GM12878 (cell line): ENCODE measurements at places on chromosomes 12 and 14.

GRCh38 chr12:131606218-131606901 lies 104.5 kb upstream of the SFSWAP start:
- DNase-seq = no peak

- DNase-seq = no peak
Measured at GRCh38 chr12:69123919-69124638, 115.3 kb upstream of the CPSF6 start.

DNA sequence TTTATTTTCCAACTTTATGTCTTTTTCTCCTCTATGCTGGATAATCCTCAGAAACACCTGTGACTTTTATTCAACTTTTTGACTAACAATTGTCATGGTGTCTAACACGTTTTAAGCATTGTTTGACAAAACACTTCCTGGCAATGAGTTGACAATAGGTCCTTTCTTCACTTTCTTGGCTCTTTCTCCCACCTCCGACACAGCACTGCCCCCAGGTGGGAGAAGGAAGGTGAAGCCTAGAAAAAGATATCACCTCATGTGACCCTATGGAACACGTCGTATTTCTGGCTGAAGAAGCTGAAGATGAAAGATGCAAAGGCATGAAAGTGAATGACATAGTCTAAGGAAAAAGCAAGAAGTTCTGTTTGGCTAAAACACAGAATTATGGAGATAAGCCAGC lies 430.0 kb downstream of the ETNK1 start:
- no peak for DNase-seq

- DNase-seq = no peak
Measured at GRCh38 chr14:103100281-103101121, 6.0 kb downstream of the EXOC3L4 start.

- no peak for DNase-seq
Measured at GRCh38 chr12:97164936-97165335, 257.9 kb downstream of the NEDD1 start.

DNA sequence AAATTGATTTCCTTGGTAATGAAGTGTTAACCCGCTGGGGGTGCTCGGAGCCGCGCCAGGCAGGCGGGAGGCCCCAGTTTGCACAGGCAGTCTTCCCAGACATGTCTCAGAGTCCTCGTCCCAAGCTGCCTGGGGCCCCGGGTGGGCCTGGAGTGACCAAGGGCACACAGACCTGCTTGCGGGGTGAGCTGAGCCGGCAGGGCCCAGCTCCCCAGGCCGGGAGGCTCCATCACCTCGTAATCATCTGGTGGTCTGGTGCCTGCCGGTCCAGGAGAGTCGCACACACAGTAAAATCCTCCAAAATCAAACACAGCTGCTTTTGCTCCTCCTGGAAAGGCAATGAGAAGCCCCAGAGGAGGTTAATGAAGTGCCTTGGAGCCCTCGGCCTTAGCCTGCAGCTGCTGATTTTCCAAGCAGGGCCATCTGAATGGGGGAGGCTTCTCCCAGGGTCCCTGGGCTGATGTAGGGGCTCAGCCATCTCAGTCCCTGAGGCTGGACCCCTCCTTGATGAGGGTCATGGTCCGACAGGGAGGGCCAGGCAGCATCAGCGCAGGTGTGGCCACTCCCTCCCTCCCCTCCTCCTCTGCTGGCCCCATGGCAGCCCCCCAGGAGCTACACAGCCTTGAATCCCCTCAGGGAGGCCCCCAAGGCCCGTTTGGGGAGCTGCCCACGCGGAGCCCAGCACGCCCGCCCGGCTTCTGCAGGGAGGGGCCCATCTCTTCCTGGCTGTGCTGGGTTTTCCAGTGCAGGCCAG lies 39.4 kb upstream of the FBRSL1 start:
- no peak for DNase-seq

GRCh38 chr14:50784683-50785456 lies 46.1 kb downstream of the NIN start:
- DNase-seq = no peak

- DNase-seq = no peak
Measured at GRCh38 chr14:64089920-64090319, 204.3 kb downstream of the ESR2 start.

DNA sequence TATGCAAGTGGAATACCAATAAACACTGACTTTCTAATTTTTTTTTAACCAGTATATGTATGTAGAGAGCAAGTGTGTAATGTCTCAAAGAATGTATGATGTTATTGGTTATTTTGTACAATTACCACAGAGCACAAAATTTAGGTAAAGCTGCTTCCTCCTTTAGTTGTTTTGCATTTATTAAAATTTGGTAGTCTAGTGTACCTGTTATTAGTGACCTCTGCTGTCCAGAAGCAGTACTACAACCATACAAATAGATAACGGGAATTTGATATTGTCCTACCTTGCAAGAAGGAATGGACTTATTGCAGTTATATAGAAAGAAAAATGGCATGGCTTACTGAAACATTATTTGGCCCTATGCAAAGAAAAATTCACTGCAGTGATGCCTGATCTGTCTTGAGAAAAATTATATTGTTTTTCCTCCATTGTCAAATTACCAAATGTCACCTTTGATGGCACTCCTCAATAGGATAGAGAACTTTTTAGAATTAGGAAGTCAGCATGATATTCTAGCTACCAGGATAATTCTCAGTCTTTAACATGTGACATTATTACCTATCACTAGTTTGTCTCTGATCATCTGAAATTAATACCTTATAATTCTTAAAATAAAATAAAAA lies 153.9 kb upstream of the RMST start:
- DNase-seq = peak; percentile 15

DNA sequence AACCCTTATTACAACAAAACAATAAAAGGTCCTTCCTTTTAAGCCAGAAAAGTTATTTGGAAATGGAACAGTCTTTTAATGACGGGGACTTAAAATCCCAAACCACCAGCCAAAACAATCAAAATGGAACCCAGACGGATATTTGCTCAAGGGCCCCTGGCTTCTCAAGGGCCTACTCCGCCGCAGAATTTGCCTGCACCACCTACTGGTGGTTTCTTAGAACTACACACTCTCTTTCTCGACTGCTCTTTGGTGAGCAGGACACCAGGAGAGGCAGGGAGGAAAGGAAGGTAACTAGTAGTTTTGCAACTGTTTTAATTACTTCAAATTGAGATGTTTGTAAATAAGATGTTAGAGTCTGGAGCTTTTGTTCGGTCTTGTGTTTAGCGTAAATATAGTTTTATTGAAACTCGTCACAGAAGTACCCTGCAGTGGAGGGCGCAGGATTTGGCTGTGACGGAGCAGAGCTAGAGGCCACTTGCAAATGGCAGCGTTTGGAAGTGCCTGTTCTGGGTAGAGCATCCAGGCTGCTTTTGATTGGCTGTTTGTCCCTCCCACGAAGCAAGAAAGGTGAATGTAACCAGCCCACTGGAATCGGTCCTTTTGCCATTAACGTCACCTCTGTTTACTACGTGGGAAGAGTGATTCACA lies 238.5 kb downstream of the CACNA1C start:
- DNase-seq = no peak

GRCh38 chr12:15336768-15337553 lies 14.7 kb downstream of the PTPRO start:
- no peak for DNase-seq

GRCh38 chr14:100239211-100239839 lies 381 bp downstream of the YY1 start:
- no peak for DNase-seq

DNA sequence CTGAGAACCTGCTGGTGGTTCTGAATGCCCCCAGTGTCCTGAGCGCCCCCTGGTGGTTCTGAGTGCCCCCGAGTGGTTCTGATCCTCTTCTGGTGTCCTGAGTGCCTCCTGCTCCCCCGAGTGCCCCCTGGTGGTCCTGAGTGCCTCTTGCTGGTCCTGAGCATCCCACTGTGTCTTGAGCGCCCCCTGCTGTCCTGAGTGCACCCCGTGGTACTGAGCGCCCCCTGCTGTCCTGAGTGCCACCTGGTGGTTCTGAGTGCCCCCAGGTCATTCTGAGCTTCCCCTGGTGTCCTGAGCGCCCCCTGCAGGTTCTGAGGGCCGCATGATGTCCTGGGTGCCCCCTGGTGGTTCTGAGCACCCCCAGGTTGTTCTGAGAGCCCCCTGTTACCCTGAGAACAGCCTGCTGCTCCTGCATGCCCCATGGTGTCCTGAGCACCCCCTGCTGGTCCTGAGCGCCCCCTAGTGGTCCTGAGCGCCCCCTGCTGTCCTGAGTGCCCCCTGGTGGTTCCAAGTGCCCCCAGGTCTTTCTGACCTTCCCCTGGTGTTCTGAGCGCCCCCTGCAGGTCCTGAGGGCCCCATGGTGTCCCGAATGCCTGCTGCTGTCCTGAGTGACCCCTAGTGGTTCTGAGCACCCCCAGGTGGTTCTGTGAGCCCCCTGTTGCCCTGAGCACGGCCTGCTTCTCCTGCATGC lies 1165.4 kb downstream of the TMEM121 start:
- peak; percentile 79 for DNase-seq

DNA sequence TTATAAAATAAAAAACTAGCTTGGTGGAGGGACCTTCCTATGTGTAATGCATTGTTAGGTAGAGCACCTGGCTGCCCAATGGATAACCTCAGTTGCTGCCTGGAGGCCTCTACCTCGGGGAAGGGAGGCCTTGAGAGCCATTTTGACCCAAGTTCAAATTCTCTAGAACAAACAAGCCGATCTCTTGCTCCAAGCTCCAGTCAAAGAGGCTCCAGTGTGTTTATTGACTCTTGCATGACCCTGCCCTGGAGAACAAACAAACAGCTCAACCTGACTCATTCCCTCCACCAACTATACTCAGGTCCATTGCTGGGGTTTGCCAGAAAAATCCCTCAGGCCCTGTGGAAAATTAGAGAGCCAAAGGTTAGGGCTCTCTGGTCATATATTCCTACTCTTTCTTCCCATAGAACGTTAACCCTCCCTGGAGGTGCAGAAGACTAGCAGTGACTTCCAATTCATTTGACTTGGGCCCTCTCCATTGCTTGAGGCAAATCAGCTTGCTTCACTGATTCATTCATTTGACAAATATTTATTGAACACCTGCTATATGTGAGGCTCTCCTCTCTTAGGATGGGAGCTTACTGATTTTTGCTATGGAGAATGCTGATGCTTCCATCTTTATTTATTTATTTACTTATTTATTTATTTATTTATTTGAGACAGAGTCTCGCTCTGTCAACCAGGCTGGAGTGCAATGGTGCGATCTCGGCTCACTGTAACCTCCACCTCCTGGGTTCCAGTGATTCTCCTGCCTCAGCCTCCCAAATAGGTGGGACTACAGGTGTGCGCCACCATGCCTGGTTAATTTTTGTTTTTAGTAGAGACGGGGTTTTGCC lies 73.7 kb upstream of the CISTR start:
- DNase-seq = no peak

GRCh38 chr12:32753605-32754004 lies 2.1 kb downstream of the YARS2 start:
- DNase-seq = no peak

DNA sequence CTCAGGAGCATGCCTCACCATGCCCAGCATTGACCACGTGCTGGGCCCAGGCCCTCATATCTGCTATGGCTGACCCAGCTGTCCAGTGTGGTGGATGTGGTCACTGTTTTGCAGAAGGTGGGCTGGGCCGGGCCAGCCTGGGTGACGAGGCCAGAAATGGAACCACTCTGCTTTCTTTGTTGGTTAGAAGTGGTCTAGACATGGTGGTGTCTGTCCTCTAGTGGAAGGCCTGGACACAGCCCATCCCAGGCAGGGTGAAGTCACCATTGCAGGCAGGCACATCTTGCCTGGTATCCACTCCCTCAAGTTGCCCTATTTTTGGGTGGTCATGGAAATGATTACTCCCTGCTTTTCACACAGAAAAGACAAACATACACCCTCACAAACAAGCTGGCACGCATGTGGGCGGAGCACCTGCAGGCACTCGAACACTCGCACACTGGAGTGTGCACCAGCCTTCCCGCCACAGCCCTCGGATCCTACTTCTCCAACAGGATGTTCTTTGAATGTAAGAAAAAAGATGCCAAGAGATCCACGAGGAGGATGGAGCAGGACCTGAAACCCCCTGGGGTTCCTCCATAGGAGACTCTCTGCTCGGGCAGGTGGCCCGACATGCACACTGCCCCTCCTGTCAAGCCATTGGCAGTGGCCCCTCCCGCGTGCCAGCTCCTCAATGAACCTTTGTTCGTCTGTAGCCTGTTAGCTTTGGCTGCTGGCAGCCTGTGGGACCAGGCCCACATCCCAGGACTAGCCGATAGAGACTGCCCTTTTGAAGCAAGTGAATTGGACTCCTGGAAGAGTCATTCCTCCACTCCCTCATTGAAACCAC lies 38.4 kb downstream of the MLXIP start:
- DNase-seq = no peak

DNA sequence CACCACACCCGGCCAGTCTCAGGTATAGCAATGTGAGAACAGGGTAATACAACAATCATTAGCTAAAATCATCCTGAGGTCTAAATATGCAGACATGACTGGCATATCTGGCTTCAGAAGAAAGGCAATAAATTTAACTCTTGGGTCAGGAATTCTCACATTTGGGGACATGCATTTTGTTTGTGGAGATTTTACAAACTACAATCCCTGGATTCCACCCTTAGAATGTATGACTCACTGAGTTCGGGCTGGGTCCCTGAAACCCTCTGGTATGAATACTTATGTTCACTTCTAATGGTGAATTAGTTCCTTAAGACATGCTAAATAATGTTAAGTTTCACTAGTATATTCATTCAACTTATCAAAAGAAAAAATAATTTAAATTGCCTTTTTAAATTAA lies 98.9 kb upstream of the HMGA2 start:
- DNase-seq = no peak

GRCh38 chr14:90839889-90840266 lies 23.6 kb upstream of the TTC7B start:
- no peak for DNase-seq

- no peak for DNase-seq
Measured at GRCh38 chr12:109734219-109735000, 20.8 kb downstream of the FAM222A start.

DNA sequence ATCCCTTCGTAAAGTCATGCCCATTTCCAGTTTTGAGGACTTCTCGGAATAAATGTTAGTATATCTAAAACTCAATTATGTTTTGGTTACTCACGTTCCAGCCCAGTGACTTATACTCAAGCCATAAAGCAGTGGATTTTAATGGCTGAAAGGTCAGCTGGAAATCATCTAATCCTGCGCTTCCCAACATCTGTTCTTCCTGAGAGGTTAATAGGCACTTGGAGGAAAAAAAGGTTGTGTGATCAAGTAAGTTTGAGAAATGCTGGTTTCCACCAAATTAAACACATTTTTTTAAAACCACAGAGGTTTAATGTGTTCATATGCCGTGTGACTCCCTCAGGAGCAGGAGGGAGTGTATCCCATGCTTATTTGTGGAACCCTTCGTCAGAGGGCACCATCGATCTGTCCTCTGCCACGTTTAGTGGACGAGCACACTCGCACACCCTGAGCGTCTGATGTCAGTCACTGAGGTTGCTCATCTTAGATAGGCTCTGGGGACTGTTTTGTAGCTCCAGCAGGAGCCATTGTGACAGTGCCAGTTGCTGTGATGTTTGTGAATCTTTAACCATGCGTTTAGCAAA lies 41.4 kb downstream of the FBXL14 start:
- DNase-seq = no peak
